ENCODE measurements at places on chromosomes 2 and 18.

GRCh38 chr2:172937884-172938712, 137.5 kb upstream of the MAP3K20 start:
- no peak for DNase-seq

- no peak for DNase-seq
Measured at GRCh38 chr18:25990473-25990872, 99.9 kb downstream of the SS18 start.

DNA sequence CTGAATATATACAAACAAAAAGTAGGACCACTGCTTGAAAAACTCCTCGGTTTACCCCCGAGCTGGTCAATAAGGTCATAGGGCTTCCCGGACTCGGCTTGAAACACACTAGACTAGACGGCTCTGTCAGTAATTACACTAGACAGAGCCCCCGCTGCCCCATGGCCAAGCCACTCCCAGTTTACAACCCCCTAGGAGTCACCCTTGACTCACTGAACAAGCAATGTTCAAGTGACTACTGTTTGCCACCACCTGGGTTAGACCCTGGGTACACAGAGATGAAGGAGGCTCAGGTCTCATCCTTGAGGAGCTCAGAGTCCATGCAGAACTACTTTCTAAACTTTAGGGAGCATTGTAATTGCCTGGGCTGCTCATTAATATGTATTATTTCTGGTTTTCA, 13.7 kb upstream of the PRELID3A start:
- DNase-seq: no peak

DNA sequence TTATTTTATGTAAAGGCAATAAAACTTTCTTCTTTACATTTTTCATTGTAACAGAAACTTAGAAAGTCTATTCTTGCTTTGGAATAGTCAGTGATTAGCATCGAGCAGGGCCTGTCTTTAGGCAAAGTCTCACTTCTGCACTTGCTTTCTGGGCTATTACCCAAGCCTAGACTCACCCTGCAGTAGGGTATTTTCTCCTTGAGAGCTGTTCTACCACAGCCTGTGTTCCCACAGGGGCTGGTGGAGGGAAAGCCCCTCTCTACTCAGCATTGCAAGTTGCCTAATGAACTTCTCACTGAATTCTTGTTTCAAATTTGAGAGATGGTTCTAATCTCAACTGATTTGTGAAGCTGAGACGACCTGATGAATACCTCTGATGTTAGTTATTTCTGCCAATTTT, 111.7 kb upstream of the KLHL14 start:
- no peak for DNase-seq

GRCh38 chr2:102637358-102637757, 18.0 kb downstream of the SLC9A2 start:
- no peak for DNase-seq

DNA sequence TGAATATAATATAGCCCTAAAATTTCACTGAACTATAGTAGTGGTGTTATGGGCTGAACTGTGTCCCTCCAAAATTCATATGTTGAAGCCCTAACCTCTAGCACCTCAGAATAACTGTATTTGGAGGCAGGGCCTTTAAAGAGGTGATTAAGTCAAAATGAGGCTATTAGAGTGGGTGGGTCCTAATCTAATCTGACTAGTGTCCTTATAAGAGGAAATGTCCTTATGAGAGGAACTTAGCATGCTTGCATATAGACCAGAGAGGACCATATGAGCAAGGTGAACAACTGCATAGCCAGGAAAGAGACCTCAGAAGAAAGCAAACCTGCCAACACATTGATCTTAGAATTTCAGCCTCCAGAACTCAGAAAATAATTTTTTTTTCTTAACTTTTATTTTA, 238.4 kb downstream of the ZEB2 start:
- no peak for DNase-seq

GRCh38 chr2:72454189-72454588, 306.5 kb upstream of the CYP26B1 start:
- DNase-seq: no peak

GRCh38 chr2:44351088-44351487, 10.2 kb downstream of the PREPL start:
- no peak for DNase-seq

GRCh38 chr2:86461042-86461743, 20.0 kb downstream of the KDM3A start:
- DNase-seq: no peak

DNA sequence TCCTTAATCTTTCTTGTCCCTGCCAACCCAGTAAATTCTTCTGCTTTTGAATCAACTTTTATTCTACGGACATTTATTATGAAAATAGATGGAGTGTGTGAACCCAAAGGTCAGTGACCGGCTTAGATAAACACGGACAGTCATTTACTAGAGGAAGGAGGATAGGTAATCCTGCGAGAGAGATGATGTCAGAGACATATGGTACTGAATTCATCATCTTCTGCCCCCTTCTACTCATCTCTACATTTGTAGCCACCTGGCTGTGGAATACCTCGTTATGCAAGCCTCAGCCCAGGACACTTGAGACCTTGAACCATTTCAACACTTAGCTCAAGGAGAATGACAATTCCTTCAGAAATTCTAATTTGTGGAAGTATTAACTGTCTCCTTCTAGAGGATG, 443.6 kb downstream of the TDRD15 start:
- DNase-seq: no peak

- DNase-seq: no peak
Measured at GRCh38 chr2:19041434-19042041, 316.9 kb downstream of the OSR1 start.

DNA sequence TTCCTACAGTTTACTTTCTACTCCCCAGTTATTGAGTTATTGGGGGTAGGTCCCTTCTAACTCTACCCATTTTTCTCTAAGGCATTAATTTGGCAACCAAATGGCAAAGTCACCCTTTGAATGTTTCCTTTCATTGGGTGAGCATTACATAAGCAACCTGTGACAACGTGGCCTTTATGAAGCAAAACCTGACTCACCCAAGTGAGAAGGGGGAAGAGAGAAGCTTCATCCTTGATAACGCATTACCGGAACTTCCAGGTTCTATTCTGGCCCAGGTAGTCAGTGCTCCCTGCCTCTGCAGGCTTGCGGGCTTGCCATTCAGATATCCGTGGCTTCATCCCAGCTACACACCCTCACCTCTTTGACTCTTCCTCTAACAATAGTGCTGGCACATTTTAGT, 39.1 kb upstream of the FAM124B start:
- DNase-seq: no peak

GRCh38 chr2:200397785-200398184, 91.3 kb downstream of the SPATS2L start:
- DNase-seq: no peak

DNA sequence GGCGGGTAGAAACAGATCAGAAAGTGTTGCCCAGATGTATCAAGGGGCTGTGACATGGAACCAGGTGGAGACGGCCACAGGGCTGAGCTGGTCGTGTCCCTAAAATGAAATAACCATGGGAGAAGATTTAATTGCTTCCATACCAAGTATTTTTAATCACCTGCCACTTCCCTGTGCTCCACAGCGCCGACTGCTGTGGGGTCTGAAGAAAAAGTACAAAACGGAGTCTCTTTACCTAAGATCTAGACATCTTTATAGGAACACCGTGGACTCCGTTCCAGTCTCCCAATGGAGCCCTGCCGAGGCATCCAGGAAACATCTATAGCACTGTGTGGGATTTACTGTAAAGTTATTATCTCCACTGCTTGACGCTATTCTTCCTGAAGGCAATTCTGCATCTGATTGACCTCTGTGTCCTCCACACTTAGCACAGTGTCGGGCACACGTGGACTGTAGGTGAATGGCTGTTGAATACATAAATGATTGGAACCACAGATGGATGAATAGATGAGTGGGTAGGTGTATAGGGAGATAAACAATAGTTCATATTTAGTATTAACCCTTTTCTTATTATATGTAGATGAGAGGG, 21.6 kb upstream of the GYPC start:
- DNase-seq: no peak

- DNase-seq: no peak
Measured at GRCh38 chr2:3260959-3261358, 116.7 kb downstream of the EIPR1 start.

DNA sequence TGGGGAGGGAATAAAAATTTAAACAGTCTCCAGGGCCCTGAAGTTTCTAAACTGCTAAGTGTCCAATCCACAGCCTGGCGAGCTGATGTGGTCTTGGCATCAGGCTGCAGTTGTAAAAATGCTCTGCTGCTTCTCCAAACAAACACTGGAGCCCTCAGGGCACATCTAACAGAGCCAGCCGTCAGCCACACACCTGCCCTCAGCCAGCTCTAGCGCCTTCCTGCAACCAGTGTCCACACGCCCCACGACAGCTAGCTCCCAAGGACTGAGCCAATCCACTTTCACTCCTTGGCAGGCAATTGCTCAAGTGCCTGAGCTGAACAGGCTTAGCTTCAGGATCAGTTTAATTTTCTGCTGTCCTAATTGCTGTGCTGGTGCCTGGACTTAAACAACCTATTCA, 446.4 kb upstream of the RAB12 start:
- DNase-seq: no peak

DNA sequence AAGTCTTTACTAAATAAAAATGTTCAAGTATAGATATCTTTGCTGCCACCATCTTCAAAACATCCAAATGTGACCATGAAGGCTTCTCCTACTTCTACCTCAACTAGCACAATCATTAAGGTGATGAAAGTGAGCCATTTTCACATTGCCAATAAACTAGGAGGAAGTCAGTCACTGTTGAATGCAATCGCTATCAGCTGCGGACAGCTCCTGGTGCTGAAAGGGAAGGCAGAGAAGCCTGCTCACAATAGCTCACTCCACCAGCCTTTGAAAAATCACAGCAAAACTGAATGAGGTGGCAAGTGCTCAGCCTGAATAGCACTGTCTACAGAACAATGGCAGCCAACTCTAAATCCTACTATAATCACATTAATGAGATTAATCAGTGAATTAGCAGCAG, 2.2 kb downstream of the MYT1L start:
- peak; percentile 1 for DNase-seq

DNA sequence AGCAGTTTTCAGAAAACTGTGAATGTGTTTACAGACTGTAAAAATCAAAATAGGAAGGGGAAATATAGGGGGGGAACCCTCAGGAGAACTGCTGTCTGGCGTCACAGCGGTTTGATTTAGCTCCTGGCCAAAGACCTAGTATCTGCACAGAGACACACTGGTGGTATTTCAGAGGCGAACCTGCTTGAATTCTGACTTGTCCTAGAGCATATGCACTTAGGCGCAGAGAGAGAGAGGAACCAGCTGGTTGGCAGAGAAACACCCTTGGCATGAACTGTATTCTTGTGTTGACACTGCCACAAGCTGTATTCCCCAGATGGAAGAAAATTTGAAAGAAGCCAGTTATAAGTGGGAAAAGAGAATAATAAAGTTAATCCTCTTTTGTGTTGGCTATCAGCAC, 506.5 kb upstream of the NRP2 start:
- DNase-seq: no peak

DNA sequence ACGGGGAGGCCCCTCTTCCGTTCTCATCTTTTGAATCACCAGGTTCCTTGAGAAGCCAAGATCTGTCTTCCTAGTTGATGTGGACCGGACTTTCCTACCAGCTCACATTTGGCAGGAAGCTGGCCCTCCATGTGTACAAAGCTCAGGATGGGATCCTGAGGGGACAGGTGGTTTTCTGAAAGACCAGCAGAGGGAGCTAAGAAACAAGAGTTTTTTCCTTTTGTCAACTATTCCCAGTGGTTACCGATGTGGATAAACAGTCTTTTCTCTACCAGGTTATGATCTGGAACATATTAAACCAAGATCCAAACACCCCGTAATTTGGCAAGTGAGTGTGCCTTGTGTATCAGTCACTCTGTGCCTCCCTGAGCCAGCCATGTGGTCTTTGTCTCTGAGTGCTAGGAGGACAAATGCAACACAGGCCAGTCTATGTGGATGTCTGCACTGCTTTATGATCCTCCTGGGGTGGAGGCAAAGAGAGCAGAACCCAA, 25.1 kb upstream of the ARHGAP25 start:
- DNase-seq: peak; percentile 56

GRCh38 chr18:30522288-30522929, 520.1 kb downstream of the DSC3 start:
- no peak for DNase-seq

DNA sequence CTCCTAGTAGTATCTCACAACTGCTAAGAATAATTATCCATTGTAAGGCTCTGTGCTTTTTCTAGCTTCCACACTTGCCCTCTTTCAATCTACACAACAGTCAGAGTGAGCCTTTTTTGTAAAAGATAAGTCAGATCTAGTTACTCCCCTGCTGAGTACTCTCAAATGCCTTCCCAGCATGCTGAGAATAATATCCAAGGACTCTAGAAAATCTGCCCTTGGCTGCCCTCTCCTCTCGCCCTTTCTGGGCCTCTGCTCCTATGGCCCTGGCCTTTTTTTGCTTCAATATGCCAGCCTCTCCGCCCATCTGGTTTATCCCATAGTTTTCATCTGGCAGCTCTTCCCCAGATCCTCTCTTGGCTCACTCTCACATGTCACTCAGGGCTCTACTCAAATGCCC, 455.9 kb upstream of the UBE2E3 start:
- DNase-seq: no peak

DNA sequence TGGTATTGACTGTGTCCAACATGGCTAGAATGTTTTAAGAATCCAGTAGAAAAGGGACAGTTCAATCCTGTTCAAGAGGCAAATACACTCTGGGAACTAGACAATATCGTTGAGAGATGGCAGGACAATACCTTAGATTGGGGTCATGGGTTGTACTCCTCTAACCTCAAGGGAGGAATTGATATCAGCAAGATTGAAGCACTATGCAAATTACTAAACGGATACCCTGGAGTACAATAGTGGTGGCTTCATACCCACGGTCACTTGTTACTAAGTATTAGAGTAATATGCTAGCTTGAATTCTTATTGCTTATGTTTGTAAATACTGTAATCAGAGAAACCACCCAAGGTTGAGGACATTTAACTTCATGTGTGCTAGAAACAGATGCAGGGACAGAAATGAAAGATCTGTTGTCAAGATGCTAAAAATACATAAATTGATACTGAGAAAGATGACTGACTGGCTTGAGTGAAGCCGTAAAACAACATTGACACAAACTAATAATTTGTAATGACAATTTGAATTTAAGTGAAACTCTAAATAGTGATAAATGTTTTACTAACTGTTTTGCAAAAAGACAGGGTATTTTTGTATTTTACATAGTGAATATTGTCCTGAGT, 73.3 kb downstream of the KCNJ3 start:
- DNase-seq: no peak

All from COLO829 (cell line).